Activated CD4-positive, alpha-beta T cell treated with anti-CD3 and anti-CD28 coated beads, Interleukin-2, amount 10 ng/mL, durations not matched to agents 7 days and 5 days (primary cell): ENCODE measurements at places on chromosomes 1 and 21. TPM values are rescaled to one million over a fixed set of nuclear protein-coding genes. Genes with fewer than 3 reads are reported as not detected.

- DNase-seq, result no peak
- no peaks in the 10 kb centered on the region for H3K36me3 ChIP-seq
- no peak overlapping the region for H3K4me3 ChIP-seq
Measured at GRCh38 chr1:99963041-99963795, 6.6 kb upstream of the SLC35A3 start.

GRCh38 chr1:57494530-57495079 lies 70.7 kb upstream of the DAB1 start:
- H3K4me3 ChIP-seq, result no peak overlapping the region
- H3K27me3 ChIP-seq, result no peaks in the 10 kb centered on the region
- no peak overlapping the region for H3K27ac ChIP-seq
- H3K4me1 ChIP-seq, result no peaks in the 10 kb centered on the region
- H3K36me3 ChIP-seq, result no peaks in the 10 kb centered on the region

DNA sequence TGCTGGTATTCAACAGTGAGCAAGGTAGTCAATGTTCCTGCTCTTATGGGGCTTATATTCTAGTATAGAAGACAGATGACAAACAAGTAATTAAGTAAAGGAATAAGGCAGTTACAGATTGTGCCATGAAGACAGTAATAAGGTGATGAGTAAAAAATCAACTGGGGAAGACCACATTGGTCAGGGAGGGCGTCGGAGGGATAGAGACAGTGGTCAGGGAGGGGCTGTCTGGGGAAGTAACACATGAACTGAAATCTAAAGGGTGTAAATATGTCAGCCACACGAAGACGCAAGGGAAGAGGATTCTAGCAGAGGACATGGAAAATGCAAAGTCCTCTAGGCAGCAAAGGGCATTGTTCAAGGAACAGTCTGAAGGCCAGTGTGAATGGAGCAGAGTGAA lies 10.1 kb downstream of the IL12RB2 start:
- H3K4me3 ChIP-seq, result no peak overlapping the region
- H3K27me3 ChIP-seq, result no peaks in the 10 kb centered on the region
- H3K4me1 ChIP-seq, result peaks cover 44% of the 10 kb centered on the region
- H3K27ac ChIP-seq, result no peak overlapping the region
- no peak for DNase-seq

Gene FAM177B
- total RNA-seq, result not detected
